ENCODE measurements at places on chromosomes 5 and 9. TPM values are rescaled to one million over a fixed set of nuclear protein-coding genes. Genes with fewer than 3 reads are reported as not detected.

LECT2 gene
- total RNA-seq = not detected

LRRTM2 gene
- 28.9 TPM for total RNA-seq

ELOVL7 gene
- 0.59 TPM for total RNA-seq

PROB1 gene
- 1.3 TPM for total RNA-seq

HK3 gene
- not detected for total RNA-seq

PDCD1LG2 gene
- total RNA-seq = not detected

SETD9 gene
- total RNA-seq = 15.8 TPM

BSPRY gene
- not detected for total RNA-seq

ADCY2 gene
- 3.8 TPM for total RNA-seq

DENND1A gene
- 13.9 TPM for total RNA-seq

SLC9A3 gene
- total RNA-seq = 1.1 TPM

TUSC1 gene
- total RNA-seq = 7.4 TPM

EQTN gene
- total RNA-seq = not detected

RASGEF1C gene
- 21.1 TPM for total RNA-seq

OBP2B gene
- not detected for total RNA-seq
